ENCODE measurements at places on chromosomes 11 and 22.

DNA sequence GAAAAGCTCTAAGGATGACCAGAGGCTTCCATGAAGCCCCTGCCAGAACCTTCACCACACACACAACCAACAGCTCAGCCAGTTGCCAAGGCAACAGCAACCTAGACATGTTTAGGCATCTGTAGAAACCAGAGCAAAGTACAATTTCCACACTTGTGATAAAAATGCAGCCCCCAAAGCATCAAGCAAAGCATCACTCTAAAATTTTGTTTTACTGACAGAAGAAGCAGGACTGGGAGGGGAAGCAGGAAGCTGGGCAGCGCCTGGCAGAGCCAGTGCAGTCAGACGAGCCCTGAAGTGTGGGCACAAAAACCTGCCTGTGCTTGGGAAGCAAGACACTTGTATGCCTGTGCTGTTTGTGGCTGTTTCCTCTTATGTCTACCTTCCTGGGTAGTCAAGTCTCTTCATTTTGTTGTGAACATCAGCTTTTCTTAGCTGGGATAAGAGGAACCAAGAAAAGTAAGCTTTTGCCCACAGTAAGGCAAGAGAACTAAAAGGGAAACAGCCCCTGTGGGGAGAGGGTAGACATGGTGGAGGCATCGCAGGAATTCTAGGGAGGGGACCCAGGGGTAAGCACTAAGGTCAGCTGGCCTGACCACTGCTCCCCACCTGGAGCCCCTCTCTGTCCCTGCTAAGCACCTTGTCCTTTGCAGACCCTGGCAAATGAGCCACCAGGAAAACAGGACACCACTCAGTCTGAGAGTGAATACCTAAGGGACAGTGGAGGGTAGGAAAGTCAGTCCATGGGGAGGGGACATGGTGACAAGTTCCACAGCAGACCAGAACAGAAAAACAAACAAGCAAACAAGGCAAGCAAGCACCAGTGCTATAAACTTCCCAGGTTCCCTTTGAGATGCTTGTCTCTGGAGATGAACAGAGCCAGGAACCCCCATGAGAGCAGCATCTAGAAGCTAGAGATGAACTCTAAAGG, 13.4 kb downstream of the PACSIN2 start:
- DNase-seq, result peak; percentile 31

DNA sequence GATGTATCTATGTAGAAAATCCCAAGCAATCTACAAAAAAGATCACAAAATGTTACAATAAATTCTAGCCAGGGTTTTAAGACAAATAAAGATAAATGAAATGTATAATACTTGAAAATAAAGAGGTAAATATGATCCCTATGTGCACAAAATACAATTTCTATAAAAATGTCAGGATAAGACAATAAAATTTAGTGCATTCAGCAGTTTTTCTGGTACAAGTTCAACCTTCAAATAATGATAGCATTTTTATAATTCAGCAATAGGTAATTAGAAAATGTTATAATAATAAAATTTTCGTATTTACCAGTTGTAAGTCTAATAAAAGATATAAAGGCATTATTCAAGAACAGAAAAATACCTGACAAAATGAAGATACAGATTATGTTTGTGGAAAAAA, 726.8 kb upstream of the FAT3 start:
- DNase-seq, result no peak

GRCh38 chr11:25838918-25839625, 492.9 kb upstream of the ANO3 start:
- no peak for DNase-seq

GRCh38 chr11:101705972-101706371, 122.2 kb upstream of the TRPC6 start:
- no peak for DNase-seq

DNA sequence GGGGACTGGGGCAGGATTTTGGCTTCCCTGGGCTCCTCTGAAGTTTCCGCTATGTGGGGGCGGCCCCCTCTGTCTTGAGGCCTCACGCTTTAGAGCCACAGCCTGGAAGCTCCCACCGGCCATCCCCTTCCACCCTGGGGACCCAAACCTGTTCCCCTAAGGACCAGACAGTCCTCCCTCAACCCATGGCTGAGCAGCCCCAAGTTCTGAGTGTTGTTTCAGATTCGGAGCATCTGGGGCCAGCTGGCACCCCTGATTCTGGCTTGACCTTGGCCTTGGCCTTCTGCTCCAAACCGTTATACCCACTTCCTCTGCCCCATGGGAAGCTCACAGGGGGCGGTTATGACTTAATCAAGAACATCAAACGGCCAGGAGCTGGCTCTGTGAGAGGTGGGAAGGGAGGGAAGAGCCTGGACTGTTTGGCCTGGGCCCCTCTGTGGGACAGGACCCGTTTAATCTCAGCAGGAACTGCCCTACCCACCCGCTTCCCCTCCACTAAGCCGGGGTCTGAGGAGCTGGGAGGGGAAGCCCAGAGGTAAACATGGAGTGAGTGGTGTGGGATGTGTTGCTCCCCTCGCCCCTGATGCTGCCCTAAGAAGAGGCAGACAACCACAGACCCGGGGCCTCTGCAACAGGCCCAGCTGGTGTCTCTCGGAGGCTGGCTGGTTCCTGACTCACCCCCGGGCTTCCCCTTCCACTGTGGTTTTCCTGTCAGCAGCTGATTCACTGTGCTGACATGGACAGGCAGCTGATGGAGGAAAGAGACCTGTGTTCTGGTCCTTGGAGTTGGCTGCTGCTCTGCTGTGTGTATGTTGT, 3.4 kb downstream of the CD82 start:
- DNase-seq, result peak; percentile 92

- no peak for DNase-seq
Observed at GRCh38 chr11:62491571-62492329, 54.9 kb downstream of the AHNAK start.

- DNase-seq, result no peak
Observed at GRCh38 chr11:110131386-110132123, 38.4 kb downstream of the ZC3H12C start.

GRCh38 chr11:113137713-113138529, 176.5 kb upstream of the TTC12 start:
- DNase-seq, result no peak

GRCh38 chr11:30565027-30565426, 21.1 kb downstream of the MPPED2 start:
- no peak for DNase-seq

- no peak for DNase-seq
Observed at GRCh38 chr11:130911306-130911705, 5.0 kb downstream of the SNX19 start.

DNA sequence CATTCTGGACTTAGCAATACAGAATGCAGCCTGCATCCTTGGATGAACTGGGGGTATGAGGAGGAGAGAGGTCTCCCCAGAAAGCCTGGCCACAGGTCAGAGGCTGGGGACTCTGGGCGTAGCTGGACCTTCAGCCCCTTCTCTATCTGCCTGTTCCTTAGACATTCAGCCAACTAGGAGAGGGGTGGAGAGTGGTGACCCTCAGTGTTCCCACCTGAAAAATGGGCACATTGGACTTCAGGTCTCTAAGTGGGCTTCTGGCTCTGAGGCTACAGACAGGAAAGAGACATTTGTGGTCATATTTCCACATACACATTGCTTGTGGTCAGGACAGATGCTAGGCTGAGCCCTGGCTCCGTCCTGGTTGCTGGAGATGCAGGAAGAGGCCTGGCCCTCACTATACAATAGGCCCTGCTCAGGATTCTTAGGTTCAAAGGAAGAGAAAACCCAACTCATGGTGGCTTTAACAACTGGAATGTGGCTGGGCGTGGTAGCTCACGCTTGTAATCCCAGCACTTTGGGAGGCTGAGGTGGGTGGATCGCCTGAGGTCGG, 30.1 kb upstream of the CBX7 start:
- DNase-seq, result no peak

- no peak for DNase-seq
Observed at GRCh38 chr11:131327421-131327820, 43.0 kb upstream of the NTM start.

- DNase-seq, result peak; percentile 55
Observed at GRCh38 chr11:20360650-20361049, 2.9 kb upstream of the HTATIP2 start.

DNA sequence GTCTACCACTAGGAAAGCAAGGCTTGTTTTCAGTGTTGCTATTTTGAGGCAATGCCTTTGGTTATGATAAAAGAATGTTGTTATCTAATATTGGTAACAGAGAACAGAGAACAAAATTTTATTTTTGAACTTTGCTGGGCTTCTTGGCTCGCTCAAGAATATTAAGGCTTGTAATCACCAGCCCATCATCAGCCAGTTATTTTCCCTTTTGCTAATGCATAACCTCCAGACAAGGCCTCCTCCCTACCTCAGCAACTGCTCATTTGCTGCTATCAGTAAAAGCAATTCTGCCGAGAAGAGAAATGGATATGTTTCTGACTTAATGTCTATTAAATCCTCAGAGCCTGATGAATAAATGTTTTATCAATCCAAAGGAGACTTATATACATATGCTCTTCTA, 8.9 kb downstream of the MTMR2 start:
- no peak for DNase-seq

GRCh38 chr11:132977746-132978145, 554.6 kb downstream of the OPCML start:
- DNase-seq, result no peak

DNA sequence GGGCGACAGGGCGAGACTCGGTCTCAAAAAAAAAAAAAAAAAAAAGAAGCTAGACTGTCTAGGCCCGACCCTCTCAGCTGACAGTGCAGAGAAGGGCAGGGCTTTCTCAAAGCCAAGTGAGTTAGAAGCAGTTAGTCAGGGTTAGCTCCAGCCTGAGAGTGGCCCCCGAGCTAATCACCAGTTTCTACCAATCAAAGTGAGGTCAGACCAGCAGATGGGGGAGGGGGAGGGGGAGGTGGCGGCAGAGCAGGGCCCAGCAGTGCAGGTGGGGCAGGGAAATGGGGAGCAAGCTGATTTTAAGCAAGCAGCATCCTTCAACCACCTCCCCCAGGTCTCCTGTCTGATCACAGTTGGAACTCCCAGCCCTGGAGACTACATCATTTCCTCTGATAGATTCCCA, 55.3 kb upstream of the PRR5 start:
- DNase-seq, result no peak

DNA sequence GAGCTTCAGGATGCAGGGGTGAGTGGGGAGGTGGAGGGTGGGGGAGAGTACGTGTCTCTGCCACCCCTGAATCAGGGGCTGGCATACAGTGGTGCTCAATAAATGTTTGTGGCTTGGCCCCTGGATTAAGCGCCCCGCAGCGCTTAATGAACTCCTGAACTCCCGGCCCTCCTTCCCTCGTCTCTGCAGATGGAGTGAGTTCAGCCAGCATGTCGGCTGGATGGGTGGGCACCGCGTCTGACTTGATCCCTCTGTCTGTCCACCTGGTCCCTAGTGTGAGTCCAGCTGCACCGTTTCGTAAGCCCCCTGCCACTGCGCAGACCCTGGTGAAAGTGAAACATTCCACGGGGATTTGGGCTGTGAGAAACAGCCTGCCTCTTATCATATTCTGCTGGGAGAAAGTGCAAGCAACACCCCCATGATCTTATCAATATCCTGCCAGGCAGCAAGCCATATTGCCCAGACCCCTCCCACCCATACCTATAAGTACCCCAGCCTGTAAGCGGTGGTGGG, 12.0 kb upstream of the MRGPRD start:
- no peak for DNase-seq

DNA sequence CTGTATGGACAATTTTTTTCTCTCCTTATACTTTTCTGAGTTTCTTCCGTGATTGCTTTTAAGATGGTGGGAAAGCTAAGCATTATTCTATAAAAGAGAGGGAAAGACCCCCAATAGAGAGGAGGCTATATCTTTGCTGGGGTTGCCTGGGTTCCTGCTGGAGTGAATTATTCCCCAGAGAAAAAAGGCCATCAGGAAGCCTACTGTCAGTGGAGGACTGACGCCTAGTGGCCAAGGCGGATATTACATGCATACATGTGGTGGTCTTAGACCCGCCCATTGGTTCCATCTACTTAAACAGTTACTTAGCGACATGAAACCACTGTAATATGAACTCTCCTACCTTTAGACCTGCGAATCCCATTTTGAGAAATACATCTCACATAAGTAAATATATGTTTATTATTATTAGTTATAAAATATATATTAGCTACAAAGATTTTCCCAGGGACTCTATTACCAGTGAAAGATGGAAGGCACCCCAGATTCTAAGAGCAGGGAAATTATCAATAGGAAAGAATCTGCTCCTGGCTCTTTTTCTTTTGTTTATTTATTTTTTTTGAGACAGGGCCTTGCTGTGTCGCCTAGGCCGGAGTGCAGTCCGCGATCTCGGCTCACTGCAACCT, 15.7 kb upstream of the PGA3 start:
- DNase-seq, result peak; percentile 88

DNA sequence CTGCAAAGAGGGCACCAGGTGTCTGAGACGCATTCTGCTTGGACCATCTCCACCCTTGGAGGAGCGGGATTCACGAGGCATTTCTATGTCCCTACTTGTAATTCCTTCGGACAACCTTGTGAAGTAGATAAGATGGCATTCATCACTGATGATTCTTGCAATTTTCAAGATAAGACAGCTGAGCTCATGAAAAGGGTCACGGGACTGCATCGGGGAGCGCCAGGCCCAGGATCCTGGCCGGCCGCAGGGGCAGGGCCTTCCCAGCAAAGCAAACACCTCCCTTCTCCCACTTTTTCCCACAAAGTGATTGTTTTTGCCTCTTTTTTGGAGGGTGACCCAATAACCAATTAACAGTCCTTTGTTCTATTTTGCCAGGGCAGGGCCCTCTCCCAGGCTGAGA, 8.4 kb downstream of the LIF start:
- DNase-seq, result no peak

GRCh38 chr11:656426-656825, 19.4 kb downstream of the DRD4 start:
- no peak for DNase-seq

GRCh38 chr22:36010882-36011281, 17.7 kb downstream of the RBFOX2 start:
- DNase-seq, result no peak

DNA sequence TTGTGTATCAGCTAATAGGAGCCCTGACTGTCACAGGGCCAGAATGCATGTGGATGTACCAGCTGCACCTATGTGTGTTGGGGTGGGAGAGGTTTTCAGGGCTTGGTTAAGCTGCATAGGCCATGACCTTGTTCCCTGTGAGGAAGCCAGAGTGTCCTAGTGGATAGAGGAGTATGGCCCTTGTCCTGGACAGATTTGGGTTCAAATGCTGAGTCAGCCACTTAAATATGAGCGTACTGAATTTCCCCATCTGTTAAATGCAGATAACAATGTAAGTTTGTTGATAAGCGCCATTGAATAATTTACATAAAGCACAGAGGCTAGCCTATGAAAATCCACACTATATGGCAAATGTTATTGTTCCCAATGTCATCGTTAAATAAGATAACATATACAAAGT, 74.4 kb downstream of the PANX1 start:
- DNase-seq, result no peak

- DNase-seq, result no peak
Observed at GRCh38 chr11:73087730-73088129, 54.4 kb downstream of the FCHSD2 start.
